ENCODE measurements at places on chromosomes 3 and 15.

GRCh38 chr3:67215690-67216089 is 217.6 kb downstream of the KBTBD8 start:
- DNase-seq = peak; percentile 9

DNA sequence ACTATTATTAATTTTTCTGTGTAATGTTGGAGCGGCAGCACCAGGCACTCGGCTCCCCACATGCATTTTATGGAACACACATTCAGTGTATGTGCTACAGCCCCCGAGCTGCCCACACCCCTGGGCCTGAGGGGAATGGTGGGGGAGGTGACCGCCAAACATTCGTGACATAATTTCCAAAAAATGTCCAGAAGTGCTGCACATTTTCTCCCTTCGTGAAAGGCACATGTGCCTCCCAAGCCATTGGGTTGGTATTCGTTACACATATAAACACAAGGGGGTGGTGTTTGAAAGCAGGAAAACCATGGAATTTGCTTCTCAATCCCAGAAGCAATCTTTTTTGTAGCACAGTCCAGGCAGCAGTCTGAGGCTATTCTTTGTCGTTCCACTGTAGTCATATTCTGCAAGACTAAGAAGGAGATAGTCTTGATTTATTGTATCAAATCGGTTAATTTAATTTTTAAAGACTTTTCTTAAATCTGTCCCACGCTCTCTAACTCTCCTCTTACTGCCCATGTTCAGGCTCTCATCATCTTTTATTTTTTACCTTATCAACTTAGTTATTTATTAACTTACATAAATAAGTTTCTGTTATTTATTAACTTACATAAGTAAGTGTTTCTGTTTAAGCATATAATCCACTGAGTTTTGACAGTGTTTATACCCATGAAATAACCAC is 39.2 kb upstream of the POLR2M start:
- no peak for DNase-seq

GRCh38 chr3:59573911-59574310 is 524.1 kb upstream of the CFAP20DC start:
- no peak for DNase-seq

DNA sequence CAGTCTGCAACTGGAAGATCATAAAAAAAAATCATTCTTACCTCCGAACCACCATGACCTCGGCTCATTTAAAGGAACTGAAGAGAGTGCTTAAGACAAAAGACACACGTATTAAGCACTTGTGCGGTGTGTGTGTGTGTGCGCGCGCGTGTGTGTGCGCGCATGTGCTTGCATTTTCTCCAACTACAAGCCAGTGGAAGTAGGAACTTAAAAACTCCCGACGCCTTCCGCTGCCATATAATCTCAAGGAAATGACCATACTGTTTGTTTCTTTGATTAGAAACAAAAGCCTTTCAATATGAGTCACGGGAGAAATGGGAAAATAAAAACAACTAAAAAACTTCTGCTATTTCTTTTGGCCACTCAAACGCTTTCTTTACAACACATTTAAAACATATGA is 32.4 kb downstream of the FRMD4B start:
- DNase-seq = no peak

DNA sequence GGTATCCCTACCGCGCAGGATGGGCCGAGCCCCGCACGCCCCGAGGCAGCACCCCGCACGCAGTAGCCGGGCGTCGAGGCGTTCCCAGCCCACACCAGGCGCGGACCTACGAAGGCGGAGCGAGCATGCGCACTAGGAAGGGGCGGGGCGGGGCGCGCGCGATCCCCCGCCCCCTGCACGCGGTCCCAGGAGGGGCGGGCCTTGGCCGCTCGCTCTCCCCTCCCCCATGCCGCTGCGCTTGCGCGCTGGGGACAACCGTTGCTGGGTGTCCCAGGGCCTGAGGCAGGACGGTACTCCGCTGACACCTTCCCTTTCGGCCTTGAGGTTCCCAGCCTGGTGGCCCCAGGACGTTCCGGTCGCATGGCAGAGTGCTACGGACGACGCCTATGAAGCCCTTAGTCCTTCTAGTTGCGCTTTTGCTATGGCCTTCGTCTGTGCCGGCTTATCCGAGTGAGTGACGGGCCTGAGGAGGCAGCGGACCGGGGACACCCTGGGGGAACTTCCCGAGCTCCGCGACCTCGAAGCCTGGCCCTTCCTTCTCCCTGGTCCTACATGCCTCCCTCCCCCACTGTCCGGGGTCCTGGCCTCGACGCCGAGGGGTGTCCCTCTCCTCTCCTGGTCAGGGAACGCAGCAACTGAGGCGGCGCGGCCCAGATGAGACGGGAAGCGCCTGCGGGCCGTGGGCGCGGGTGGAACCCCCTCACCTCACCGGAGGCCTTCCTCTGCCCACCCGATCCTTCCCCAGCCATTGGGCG is at the start of gene SPESP1:
SPESP1 (plus strand) TSS at position 258 of the 755 bp plus-strand sequence; CDS start at position 387, 129 bp downstream.
- peak; percentile 63 for DNase-seq

DNA sequence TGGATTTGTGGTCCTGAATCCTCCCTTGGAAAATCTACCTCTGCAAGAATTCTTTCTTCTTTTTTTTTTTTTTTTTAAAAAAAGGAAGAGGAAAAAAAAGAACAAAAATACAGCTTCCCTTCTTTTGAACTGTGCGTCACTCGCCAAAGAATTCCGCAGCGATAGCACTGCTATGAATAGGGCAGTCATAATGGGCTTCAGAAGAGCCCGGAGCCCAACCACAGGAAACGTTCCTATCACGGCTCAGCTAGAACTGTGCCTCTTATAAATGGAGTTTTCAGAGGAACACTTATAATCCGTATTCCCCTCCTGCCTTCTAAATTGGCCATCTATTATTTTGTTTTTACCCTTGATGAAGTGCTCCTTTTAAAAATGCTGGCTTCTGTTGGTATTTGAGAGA is 227.7 kb downstream of the ADAMTS17 start:
- DNase-seq = peak; percentile 88

Measured in brain (organoid and tissue), 16 donors.